GM12864 (cell line): ENCODE measurements at places on chromosomes 13 and 19.

- DNase-seq: no peak
Observed at GRCh38 chr19:5193192-5193591, 147.4 kb downstream of the PTPRS start.

- no peak for DNase-seq
Observed at GRCh38 chr13:40120288-40120687, 464.8 kb downstream of the COG6 start.

GRCh38 chr19:7638802-7639465 is 2.0 kb downstream of the STXBP2 start:
- DNase-seq: no peak

- no peak for DNase-seq
Observed at GRCh38 chr19:40136818-40137217, 46.1 kb upstream of the ZNF780A start.

DNA sequence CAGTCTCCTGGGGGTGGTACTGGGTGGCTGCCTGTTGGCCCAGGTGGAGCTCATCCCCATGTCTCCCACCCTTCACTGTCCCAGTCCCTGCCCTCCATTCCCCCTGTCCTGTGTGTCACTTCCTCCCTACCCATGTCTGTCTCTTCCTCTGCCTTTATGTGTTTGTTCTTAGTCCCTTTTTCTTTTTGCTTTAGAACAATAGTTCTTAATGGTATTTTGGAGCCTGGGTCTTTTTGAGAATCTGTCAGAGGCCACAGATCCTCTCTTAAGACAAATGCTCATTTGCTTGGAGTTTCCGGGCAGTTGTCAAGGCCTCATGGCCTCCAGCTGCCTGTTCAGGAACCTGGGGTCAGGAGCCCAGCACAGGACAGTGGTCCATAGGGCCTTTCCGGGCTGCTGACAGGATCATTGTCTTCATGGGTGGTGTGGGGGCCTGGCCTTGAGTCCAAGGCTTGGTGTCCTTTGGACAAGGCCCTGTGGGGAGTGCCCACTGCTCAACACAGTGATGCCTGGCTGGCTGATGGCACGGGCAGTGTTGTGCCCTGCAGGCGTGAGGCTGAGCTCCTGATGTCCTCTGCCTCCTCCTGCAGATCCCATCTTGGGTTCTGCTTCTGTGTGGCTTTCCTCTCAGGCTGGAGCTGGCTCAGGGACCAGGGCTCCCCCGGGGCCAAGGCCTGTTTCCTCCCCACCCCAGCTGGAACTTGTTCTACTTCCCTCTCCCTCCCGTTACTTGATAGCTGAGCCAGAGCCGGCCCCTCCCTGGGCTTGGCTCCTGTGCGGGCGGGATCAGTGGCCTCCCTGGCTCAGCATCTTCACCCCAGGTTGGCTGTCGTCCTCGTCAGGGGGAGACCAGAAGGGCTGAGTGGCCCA is 3.5 kb downstream of the EGLN2 start:
- no peak for DNase-seq
